ENCODE measurements at places on chromosomes 7 and 10.

- no peak for DNase-seq
These were observed 2.7 kb downstream of the MGAM2 start for GRCh38 chr7:142114207-142114606.

GRCh38 chr7:101608772-101609713 is 20.1 kb downstream of the MYL10 start:
- DNase-seq: no peak

- DNase-seq: no peak
These were observed 1.6 kb downstream of the FAM133B start for GRCh38 chr7:92588561-92588960.

GRCh38 chr10:115860182-115861107 is 412.6 kb downstream of the GFRA1 start:
- no peak for DNase-seq

- DNase-seq: no peak
These were observed 27.8 kb upstream of the ELMO1 start for GRCh38 chr7:37476428-37476827.

- DNase-seq: no peak
These were observed 9.9 kb upstream of the PPP1R9A start for GRCh38 chr7:94897541-94897940.

DNA sequence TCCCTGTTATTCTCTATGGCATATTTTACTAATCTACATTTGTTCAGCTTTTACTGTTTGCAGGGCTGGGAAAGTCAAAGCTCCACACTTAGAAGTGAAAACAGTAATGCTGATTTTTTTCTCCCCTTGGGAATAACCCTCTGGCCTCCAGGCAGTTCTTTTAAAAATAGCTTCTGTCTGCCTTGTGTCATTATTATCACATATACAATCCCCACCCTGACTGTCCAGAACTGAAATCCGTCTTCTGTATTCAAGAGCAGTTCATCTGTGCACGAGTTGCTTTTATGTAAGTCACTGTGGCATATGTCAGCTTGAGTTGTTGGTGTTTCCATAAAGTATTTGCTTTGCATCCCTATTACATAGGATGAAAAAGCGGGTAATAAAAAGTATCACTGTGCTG is 1221.1 kb upstream of the CELF2 start:
- DNase-seq: no peak

DNA sequence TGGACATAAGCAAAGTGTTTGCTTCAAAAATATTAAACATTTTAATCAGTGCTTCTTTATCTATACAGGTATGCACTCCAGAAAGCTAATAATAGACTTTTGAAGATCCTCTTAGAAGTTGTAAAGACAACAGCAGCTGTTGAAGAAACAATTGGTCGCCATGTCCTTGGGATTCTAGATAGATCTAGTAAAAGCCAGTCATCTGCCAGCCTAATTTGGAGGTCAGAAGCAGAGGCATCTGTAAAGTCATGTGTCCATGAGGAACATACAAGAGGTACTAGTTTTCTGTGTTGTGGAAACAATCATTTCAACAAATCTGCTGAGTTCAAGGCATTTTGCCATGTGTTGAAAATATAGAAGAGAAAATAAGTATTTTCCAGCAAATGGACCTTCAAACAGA is 89.3 kb downstream of the CYP51A1 start:
- DNase-seq: no peak

DNA sequence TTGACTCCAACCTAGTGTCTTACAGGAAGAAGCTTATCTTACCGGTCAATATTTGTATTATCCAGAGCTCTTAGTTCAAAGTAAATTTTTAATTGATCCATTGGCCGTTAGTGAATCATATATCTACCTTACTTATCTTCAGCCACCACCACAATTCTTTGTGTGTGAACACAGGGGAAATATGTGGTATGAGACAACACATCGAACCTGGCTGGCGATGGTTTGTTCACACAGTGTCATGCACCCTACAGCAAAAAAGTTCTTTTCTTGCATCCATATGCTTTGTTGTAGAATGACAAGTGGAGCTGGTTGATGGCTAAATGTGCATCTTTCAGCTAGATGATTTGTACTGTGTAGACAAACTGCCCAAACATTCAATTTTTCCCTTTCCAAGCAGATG is 65.8 kb downstream of the ARID5B start:
- no peak for DNase-seq

DNA sequence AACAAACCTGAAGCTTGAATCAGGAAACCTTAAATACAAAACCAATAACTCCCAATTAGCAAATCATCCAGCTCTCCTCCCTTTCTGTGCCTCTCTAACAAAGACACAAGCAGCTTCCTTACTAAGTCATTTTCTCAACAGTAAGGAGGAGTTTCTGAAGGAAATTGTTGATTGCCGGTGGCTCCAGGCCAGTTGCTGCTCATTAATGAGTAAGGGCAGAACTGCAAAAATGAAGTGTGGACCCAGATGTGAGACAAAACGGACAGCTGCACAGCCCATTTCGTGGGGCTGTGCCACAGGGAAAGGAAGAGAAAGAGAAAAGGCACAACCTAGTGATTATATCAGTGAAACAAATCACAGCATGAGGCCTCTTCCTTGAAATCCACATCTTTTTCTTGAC is 42.8 kb upstream of the RHOBTB1 start:
- no peak for DNase-seq

GRCh38 chr7:130894146-130894908 is 160.3 kb upstream of the KLF14 start:
- DNase-seq: no peak

DNA sequence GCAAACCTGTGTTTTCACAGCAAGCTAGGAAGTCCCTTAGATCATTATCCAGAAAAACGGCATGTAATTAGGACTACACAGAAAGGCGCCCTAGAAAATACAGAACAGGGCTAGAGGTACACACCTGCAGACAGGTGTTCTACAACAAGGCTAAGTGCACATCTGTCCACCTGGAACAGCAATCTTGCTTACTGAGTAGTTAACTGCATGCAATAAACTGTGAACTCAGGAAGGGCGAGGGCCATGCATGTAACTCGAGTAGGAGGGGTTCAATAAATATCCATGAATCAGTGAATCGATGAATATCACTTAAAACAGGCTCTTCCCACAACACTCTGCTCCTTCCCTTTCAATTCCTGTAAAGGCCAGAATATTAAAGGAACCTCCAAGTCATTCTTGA is 22.0 kb downstream of the FAM171A1 start:
- no peak for DNase-seq

DNA sequence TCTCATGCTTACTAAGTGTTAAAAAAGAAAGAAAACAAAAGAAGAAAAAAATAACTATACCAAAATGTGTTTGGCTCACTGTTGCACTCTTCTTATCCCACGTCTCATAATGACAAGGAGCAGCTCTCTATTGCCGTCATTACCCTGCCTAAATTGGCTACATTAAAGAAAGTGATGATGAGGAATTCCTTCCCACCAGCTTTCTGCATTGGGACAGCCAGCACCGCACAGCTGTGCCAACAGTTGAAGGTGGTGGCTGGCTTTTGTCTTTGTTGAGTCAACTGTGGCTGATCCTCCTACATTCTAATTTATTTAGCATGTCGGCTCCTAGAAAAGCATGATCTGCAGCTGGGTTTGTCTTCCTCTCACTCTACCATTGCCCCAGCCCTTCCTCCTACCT is 751.8 kb downstream of the KCNMA1 start:
- no peak for DNase-seq

DNA sequence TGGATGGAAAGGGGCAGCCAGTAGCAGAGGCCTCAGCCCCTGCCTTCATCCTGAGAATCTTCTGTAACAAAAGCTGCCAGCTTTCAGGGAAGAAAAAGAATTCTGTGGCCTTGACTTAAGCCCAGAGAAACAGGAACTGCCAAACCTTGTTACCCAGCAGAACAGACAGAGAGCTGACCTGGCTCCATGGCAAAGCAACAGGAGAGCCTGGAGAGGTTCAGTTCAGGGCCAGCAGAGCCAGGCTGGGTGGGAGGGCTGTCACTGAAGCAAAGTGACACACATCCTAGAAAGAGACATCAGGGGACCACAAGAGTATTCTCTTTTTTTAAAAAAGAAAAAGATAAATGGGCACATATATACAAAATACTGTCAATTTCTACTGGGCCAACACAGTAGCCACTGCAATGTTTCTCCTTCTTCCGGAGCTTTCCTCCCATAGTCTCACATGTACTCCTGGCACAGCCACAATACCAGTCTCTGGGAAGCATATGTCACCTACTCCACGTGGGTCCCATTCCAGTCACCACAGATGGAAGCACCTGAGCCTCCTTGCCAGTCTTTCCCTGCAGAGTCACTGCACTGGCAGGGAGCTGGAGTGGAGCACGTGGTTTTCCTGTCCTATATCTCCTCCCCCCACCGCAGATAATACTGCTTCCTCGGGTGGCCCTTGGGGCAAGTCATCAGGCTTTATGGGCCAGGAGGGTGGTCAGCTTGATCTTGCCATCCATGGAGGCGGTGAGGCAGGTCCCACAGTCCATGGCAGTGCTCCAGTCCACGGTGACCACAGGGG is 15.2 kb upstream of the CYREN start:
- DNase-seq: no peak

GRCh38 chr10:114352653-114353298 is 51.5 kb downstream of the AFAP1L2 start:
- no peak for DNase-seq

DNA sequence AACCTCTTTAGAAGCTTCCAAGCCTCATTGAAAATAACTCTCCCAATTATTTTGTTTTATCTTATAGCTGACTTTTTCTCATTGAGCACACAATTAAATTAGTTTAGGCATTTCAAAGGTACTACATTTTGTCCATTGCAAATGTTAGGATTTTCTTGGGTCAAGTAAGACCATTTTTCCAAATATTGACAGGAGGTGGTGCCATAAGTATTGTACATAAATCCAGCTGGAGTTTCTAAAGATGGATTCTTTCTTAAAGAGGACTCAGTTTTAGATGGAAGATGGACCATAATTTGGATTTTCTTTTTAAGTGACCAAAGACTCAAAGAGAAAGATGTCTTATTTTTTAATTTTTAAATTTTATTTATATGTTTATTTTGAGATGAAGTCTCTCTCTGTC is 12.3 kb upstream of the OPN4 start:
- DNase-seq: no peak

DNA sequence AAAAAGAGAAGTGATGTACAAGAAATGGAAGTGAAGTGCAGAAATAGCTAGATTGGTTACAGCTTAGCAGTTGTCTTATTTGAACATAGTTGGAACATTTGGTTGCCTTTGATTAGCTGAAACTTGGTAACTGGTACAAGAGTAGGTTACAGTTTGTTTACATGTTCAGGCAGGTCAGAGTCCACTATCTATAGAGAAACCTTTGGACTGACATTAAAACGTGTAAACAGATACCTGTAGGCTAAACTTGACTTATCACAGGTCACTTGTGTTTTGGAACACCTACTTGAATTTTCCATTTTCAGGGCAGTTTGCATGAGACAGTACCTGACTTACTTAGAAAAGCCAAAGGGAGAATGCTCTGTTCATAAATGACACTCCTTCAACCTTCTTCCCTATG is 28.5 kb upstream of the CYP2C8 start:
- DNase-seq: no peak

GRCh38 chr7:128904381-128905197 is 5.9 kb downstream of the KCP start:
- DNase-seq: no peak

DNA sequence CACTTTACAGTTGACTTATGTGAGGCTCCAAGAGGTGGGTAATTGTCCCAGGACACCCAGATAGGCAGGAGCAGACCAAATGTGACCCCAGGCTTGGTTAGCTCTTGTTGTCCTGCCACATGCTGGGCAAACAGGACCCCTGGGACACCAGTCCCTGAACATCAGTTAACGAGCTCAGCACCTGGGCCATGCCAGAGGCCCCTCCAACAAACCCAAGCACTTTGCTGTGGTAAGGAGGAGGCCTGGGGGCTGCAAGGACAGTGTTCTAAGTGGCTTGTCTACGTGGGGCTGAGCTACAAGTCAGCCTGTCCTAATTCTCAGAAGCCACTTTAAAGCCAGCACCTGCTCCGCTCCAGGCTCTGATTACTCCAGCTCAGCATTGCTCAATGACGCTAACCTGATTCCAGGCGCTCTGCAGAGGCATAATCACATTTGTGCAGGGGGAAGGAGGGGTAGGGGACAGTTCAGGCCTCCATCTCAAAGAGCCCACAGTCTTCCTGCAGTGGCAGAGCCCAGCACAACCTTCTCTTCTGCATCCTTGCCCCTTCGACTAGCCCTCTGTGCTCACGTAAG is 57.2 kb downstream of the DDC start:
- no peak for DNase-seq

DNA sequence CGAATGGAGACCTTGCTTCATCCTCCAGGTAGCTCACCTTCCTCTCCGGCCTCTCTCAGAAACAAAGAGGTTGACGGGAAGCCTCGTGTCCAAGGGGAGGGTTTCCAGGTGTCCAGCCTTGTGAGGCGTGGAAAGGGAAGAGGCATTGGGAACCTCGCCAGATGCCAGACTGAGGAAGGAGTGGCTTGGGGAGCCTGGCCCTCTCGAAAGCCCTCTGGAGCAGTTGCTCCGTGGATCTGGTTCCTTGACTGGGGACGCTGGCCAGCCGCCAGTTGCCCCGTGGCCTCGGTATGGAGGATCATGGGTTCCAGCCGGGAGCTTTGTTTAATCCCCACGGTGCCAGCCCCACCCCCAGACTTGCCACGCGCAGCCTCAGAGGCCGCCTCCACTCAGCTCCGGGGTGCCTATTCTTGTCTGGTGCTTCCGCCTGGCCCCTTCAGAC is 30.3 kb upstream of the SUN1 start:
- no peak for DNase-seq

DNA sequence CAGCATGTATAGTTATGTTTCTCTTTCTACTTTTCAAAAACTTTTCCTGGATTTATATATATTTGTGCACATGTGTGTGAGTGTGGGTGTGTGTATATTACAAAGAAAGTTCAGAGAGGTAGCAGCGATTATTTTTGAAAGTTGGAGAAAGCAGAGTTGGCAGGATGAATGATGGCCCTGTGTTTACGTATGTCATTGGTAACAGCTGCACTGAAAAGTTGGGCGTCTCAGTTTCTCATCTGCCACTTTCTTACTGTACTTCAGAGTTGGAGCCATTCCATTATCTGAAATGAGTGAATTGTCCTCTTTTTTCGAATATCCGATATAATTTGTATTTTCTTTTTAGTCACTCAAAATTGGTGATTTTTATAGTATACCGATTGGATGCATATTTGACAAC is 172.2 kb downstream of the CDK14 start:
- DNase-seq: no peak

DNA sequence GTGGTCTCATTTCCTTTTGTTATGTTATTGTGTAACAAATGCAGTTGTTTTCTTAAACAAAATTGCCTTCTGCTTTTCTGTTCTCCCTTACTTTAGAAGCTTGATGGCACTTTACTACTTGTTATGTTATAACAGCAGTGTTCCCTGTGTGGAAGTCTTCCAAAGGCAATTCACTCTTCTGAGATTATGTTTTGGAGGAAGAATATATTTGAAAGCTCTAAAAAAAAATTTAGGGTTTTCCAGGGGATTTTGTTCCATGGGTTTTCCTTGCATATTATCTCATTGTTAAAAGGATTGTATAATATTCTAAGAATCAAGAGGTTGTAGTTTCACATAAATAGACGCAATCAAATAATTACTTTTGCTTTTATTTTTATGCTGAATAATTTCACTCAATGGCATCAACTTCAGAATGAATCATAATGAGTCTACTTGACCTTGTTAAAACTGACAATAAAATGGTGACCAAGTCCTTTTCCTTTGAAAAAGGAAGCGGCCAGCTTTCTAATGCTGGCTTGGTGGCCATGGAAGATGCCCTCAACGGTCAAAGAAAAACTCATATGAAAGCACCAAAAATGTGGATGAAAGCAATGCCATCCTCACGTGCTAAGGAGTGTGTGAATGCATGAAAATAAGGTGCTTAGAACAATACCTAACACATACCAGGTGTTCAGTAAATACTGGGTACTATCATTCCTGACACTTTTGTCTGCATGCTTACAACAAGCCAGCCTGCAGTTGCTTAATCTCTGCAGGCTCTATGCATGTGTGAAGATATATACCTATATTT is 92.4 kb upstream of the KLF6 start:
- DNase-seq: no peak
